WERI-Rb-1 (cell line): ENCODE measurements at places on chromosomes 16 and 17.

GRCh38 chr17:48175692-48176470 is 68.3 kb downstream of the SNX11 start:
- no peak for DNase-seq

DNA sequence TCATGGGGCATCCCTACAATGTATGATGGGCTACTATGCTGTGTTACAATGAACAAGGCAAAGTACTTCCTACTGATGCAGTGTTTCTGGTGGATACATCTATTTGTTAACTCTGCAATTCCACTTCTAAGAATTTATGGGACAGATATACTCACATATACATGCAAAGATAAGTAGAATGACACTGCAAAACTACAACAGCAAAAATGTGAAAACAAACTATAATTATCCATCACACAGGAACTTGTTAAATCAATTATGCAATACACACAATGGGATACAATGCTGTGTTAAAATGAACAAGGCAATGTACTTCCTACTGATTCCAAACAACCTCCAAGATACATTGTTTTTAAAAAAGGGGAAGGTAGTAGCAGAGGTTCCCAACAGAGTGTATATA is 3.2 kb downstream of the DDX52 start:
- no peak for DNase-seq

- DNase-seq, result peak; percentile 74
Observed at GRCh38 chr16:57802341-57803133, at the start of gene KIFC3. Gene KIFC3, minus strand, starts transcription at chr16:57802491. Its CDS starts 4,248 bp downstream, at chr16:57798243.

DNA sequence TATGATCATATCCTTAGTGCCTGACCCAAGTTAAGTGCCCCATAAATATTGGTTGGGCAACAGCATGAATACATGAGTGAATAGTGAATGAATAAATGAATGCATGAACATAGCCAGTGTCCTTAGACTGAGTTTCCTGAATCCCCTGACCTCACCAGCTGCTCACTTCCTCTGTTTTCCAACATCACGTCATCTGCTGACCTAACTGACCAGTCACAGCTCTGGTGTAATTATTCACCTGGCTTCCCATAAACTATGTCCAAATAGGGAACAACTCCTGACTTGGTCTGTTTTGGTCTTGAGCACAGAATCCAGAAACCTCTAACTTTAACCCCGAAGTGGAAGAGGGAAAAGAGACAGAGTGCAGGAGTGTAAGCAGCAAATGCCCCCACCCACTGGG is 83.4 kb downstream of the ASIC2 start:
- no peak for DNase-seq

GRCh38 chr16:48541108-48541786 is 68.7 kb downstream of the N4BP1 start:
- no peak for DNase-seq

DNA sequence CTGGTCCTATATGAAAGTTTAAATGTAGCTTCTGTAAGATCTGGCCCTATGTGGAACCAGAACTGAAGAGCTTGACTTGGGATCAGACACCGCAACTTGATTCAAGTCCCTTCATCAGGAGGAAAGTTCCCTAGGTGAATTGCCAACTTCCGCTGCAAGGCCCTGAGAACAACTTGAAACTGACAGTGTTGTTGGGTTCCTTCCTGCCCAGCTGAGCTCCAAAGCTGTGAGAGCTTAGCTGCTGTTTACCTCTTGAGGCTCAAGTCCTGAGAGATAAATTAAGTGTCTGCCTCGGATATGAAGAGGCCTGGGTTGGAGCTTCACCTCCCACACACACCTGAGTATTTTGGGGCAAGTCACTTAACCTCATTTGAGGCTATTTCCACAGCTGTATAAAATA is 44.7 kb downstream of the REXO5 start:
- peak; percentile 62 for DNase-seq

- no peak for DNase-seq
Observed at GRCh38 chr16:59047114-59047513, 313.0 kb upstream of the GOT2 start.

DNA sequence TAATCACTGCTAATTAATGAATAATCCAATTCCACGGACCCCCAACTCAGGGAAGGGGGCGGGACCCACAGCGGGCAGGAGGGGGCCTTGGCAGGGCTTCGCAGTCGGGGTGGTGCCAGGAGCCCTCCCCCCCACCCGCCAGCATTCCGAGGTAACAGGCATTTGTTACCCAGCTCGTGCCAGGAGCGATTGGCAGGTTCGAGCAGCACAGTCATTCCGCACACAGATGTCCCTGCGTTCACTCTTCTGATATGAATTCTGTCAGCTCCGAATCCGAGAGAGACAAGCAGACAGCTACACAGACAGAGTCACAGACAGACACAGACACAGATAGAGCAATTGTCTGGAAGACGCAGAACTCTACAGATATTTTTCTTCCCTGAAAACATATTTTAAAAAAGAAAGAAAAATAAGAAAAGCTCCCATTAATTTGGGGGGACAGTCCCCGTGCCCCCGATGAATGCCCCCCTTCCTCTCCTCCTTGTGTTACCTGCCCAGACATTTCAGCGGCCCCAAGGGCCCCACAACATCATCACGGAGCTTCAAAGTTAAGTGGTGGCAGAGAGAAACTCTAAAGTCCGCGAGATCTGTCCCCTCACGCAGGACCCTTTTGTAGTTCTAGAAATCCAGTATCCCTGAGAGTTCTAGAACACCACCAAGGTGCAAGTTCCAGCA is 10.2 kb downstream of the NEUROD2 start:
- no peak for DNase-seq

DNA sequence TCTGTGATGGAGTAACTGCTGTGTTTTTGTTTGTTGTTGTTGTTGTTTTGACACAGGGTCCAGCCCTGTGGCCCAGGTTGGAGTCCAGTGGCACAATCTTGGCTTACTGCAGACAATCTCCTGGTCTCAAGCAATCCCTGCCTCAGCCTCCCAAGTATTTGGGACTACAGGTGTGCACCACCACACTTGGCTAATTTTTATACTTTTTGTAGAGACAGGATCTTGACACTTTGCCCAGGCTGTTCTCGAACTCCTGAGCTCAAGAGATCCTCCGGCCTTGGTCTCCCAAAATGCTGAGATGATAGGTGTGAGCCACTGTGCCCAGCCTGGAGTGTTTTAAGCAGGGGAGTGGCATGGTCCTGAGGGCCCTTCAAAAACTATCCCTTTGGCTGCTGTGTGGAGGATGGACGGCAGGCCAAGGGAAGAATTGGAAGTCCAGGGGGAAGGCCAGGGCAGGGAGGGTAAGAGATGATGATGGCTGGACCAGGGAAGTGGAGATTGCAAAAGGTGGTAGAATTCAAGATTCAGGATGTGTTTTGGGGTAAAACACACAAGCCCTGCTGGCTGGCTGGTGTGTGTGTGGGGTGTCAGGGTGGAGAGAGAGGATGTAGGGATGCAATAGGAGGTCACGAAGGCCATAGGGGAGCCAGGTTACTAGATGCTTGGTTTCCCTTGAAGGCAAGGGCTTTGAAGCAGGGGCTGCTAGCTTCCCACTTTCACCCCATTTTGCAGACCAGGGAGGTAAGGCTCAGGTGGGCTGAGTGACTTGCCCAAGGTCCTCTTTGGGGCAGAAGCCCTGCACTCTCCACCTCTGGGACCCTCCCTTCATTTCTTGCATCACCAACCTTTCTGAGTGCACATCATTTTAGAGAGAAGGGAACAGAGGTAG is 18.8 kb upstream of the PLLP start:
- no peak for DNase-seq

DNA sequence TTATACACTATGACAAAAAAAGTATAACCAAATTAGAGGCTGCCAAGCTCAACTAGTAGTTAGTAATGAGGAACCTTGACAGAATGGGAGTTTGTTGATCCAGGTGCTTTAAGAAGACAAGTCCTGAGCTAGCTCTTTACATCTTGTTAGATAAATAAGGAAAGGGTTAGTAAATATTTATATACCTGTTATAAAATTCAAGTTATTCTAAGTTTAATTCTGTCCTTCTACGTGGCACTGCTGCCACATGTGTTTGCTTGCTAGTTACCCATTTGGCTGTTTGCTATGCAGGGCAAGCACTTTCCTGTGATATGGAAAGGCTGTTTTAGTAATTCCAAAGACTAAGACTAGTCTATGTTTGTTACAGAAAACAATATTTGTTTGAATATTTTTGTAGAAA is 180.5 kb downstream of the MYO1D start:
- DNase-seq, result no peak

DNA sequence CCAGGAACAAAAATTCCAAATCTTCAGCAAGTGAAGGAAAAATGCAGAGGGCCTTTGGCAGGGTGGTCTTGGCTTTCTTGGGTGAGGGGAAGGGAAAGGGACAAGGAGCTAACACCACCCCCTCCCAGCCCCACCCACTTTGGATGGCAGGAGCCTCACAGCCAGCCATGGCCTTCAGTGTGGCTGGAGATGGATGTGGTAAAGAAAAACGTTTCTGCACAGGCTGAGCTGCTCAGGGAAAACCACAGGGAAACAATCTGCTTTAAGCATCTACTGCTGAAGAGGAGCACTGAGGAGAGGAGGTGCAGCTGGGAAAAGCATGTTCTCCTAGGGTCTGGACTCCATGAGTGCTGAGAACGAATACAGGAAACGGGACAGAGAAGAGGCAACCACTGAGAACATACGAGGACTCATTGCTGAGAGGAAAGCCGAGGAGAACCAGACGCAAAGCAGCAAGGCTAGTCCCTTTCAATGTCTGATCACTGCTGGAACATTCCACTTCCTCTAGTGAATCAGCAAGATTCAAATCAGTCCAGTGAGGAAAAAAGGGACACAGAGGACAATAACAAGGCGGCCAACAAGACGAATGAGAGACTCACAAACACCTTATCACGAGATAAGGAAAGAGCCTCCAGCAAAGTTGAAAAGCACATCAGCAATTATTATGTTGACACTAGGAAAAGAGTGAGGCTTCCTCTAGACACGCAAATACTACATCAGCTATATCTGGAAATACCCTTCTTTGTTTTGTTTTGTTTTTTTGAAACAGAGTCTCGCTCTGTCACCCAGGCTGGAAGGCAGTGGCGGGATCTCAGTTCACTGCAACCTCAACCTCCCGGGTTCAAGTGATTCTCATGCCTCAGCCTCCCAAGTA is 41.7 kb downstream of the ZZEF1 start:
- no peak for DNase-seq

GRCh38 chr16:17379121-17379571 is 91.6 kb downstream of the XYLT1 start:
- peak; percentile 30 for DNase-seq

DNA sequence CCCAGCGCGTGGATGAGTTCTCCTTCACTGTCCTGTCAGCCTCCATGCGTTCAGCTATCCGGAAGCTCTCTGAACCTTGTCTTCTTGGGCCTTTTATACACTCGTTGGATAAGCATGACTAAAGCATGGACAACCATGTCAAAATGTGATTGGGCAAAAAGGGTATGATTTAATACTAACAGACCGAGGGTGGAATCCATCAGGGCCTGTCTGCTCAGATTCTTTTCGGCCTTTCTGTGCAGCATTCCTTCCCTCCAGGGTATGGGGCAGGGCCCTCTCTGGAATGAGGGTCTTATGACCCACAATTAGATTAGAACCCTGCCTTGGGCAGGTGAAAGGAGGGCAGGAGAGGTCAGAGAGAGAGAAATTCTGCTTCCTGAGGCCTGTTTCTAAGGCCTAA is 14.0 kb upstream of the CCL5 start:
- DNase-seq, result no peak
